Activated T-cell treated with anti-CD3 and anti-CD28 coated beads for 1 hour (primary cell): ENCODE measurements at places on chromosomes 1 and 21.
A peak's percentile ranks its signal among the peaks of the same experiment; 100 is the strongest.

GRCh38 chr1:69138172-69138571 is 429.6 kb upstream of the LRRC7 start:
- DNase-seq, result no peak

GRCh38 chr1:33236498-33236897 is 19.8 kb upstream of the ZNF362 start:
- DNase-seq, result no peak

DNA sequence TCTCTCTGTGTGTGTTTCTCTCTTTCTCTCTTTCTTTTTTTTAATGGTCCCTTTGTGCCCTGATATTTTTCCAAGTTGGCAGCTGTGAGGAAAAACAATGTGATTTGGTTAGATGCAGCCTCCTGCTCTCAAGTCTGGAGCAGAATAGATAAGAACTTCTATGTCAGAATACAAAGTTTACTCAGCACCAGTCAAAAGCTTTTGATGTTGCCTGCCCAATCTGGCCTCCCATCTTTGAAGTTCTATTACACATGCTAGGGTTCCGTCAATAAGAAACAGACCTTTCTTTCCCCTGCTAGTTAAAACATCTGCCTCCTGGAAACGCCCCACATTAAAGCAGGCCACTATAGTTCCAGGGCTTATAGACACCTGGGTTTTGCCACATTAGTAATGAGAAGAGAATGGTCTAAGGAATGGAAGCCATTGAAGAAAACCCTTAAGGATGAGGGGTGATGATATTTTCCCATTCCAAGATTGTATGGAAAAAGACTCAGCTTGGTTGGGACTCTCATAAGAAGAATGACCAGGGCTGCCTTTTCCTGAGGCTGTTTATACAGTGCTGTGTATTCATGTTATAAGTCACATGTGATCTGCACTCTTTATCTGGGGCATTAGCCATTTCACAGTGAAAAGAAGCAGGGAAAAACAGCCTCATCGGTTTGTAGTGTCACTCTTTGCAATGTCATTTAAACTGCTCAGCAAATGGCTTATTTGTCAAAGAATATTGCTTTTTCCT is 414.7 kb upstream of the PROX1 start:
- no peak for DNase-seq

DNA sequence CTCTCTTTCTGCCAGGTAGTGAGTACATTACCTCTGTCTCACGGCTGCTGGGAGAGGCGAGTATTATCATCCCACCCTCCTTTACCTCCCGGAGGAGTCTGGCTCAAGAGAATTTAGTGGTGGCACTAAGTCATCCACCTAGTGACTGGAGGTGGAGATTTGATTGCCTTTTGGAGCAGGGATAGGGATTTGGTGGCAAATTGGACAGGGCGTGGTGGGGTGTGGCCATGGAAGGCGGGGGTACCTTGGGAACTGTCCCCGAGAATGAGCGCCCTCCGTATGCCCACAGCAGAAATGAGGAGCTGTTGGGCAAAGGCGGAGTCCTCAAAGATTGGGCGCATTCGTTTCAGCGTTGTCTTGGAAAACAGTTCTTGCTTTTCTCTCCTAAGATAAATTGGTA is 32.1 kb upstream of the HMGN1 start:
- DNase-seq, result no peak

DNA sequence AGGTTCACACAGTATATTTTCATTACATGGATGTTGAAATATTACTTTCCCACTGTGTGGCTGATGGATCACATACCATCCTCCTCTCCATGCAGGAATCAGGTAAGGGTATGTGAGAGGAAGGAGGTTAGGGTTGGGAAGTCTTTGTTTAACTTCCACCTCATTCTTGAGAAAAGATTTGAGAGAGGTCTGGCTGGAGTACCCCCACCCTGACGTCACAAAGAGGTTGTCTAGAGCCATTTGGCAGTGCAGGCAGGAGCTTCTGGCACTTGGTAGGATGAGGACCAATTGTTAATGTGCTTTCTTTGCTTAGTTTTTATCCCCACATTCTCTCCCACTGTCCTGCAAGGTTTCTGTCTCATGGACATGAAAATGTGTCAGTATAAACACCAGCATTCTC is 356.6 kb downstream of the DSCAM start:
- DNase-seq, result no peak

DNA sequence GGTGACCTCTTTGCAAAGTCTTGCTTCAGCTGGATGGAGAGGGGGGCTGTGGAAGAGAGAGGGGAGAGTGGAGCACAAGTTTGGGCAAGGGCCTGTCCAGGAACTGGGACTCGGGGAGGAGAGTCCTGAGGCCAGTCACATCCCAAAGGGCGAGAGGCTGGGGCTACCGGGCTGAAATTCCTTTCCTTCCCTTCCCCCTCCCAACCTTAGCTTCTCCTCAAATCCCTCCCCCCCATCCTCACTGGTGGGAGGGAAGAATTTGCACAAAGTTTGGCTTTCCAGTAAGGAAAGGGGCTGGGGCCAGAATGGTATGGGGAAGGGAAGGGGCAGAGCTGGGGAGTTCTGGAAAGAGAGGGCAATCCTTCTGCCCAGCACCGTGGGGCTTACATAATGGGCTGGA is 854 bp downstream of the CNTN2 start:
- DNase-seq, result no peak

- no peak for DNase-seq
Measured at GRCh38 chr1:214220891-214221290, 60.1 kb upstream of the SMYD2 start.

DNA sequence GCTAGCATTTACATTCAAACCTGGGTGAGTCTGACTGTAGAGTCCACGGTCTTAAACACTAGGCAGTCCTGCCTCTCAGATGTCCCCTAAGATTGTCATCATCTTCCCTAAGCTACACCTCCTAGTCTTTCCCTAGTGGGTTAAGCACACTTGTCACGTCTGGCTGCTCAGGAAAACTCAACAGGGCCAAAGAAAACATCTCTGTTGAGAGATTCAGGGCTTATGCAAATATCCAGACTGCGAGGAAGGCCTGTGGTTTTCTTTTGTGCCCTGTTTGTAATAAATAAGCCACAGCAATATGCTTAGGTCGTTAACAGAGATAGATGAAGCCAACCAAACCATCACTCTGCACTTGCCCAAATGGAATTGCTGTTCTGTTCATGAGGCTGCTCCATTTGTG is 472.6 kb upstream of the DEPDC1 start:
- no peak for DNase-seq

- DNase-seq, result no peak
Measured at GRCh38 chr1:42852608-42852980, 6.2 kb downstream of the ZNF691 start.

DNA sequence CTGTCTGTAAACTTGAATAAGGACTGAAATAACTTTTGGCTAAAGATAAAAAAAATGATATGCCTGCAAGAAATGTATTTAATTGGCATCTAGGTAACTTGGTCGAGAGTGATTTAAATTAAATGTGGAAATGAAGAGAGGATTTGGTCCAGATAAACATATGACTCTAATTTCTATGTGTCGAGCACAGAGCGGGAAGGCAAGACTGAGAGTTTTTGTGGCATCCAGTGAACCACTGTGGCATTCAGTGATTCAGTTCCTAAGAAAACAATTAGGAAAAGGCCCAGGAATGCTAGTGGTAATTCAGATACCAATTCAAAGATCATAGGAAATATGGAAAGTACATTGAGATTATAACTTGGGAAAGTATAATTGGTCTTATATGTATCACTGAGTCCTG is 39.6 kb downstream of the PDE4B start:
- DNase-seq, result no peak

DNA sequence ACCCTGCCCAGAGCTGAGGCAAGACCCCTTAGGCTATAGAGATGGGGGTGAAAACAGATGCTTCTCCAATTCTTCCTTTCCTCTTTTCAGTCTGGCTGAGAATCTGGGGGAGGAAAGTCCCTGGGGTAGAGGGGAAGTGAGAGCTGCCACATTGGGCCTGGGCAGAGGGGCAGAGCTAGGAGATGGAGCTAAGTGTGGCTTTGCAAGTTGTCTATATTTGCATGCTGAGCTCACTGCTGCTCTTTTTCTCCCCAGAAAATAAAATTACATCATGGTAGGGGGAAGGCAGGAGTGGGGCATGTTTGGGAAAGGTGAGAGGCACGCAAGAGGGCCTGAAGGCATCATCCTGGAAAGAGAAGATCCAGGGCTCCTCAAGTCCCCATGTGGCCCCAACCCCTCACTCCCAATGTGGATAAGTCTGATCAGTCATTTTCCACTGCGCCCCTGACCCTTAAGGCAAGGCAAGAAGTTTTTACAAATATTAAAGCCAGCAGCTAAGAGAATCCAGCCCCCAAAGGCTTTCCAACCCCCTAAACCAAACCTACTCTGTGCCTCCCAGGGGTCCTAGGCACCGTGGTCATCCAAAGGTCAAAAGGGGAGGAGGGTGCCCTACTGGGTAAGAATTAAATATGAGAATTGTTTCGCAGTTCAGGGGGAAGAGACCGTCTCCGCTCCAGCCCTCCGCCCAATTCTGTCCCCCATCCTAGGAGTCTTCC is 500 bp upstream of the PEA15 start:
- DNase-seq, result no peak

DNA sequence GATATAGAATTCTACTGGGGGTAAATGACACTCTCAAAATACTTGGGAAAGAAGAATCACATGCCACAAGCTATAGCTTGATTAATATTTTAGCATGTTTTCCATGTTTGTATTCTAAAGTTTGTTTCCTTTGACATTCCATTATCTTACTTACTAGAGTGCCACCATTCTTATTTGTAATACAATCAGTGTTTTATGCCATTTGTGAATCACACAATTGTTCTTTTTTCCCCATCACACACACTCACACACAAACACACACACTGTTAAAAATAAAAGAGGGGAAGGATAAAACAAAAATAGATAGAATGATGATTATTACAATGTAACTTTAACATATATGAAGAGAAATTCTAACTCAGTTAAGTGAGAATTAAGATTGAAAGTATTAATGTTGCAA is 16.0 kb upstream of the TEKT2 start:
- no peak for DNase-seq

GRCh38 chr1:169003864-169004516 is 102.5 kb upstream of the ATP1B1 start:
- no peak for DNase-seq

DNA sequence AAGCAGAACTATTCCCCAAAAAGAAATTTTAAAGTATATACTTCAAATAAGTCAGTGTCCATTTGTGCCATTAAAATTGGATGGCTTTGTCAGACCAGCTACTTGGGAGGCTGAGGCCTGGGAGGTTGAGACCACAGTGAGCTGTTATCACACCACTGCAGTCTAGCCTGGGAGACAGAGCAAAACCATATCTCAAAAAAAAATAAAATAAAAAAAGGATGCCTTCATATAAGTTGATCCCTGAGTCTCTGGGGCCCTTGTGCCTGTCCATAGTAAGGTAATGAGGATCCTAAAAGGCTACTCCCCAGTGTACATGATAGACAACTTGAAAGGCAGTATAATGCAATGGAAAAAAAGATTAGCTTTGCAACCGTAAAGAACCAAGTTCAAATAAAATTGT is 81.2 kb upstream of the BARHL2 start:
- no peak for DNase-seq

DNA sequence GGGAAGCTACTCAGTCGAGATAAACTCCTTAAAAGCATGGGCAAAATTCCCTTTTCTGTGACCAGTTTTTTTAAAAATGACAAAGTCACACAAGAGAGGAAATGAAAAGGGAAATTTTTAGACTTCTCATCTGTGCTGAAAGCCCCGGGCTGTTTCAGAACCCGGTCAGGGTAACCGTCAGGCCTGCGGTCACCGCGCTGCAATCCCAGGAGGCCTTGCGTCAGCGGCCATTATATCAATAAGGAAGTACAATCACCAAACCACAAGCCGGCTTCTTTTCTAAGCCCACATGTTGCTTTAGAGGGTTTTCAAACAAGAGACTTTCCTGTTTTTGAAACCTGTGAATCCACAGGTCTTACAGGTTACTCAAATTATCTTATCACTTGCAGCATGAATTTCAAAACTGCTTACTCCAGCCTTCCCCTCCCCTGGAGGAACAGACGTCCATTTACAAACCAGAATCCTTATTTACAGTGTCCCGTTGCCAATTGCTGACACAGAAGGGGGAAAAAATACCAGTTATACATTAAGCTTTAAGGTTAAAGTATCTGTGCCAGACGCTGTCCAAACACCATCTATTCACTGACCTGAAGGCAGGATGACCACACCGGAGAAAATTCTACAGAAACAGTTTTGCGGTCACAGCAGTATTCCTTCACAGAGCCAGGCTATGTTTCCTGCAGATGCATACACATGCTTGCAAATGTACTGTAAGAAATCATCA is 165.3 kb downstream of the TOMM20 start:
- peak; percentile 67 for DNase-seq

DNA sequence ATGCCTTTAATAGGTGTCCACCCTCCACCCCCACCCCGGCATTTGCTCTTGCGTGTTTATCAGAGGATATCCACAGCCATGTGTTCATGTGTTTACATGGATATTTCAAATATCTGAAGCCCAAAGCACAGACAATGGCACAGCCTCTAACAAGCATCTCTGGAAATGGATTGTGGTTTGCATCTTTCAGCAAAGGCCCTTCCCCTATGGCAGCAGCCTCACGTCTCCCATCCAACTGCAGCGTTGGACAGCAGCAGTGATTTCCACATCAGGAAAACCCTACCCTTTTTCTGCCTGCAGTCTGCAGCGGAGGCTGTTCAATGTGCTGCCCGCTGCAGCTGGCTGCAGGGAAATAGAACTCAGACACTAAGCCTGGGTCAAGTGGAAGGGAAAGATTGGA is 1.6 kb downstream of the RASSF5 start:
- no peak for DNase-seq

DNA sequence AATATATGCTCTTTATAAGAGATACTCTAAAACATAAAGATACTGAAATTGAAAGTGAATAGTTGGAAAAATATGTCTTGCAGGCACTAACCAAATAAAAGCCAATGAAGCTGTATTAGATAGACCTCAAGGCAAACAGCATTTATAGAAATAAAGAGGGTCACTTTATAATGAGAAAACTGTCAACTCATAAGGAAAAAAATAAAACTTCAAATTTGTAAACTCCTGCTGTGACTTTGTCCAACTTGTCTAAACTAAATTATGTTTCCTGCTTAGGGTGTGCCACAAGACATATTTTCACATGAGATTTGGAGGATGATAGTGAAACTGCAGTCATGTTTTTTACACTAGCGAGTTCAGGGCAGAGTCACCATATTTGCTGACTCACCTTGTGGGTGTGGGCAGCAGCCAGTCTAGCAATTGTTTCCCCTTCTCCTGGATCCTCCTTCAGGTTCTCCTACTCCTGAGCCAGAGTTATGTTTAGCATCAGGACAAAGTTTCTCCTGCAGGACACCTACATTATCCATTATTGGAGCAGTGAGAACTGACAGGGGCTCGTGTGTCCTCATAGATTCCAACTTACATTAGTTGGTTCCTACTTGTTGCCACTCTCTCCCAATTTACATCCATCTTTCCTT is 43.8 kb downstream of the CD53 start:
- DNase-seq, result no peak

- DNase-seq, result no peak
Measured at GRCh38 chr1:109111386-109112055, 2.4 kb upstream of the ELAPOR1 start.

- DNase-seq, result no peak
Measured at GRCh38 chr21:45537746-45538291, 4.4 kb downstream of the SLC19A1 start.

DNA sequence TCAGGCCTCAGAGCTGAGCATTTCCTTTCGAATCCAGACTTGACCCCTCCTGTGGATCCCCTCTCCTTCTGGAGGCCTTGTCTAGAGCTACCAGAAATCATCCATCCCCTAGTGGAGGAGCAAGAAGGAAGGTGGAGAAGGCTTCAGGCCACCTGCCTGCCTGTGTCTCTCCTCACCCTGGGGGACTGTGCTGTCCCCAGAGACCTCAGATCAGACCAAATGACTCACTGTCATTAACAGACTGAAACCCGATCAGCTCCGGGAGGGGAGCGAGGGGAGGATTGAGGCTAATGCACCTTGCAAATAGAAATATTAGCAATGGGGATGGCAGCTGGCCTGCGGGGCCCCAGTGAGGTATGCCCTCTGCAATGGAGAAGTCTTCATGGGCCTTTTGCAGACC is 2.1 kb downstream of the MYBPH start:
- no peak for DNase-seq
